ENCODE measurements at places on chromosomes 1 and 21.
A peak's percentile ranks its signal among the peaks of the same experiment; 100 is the strongest.

DNA sequence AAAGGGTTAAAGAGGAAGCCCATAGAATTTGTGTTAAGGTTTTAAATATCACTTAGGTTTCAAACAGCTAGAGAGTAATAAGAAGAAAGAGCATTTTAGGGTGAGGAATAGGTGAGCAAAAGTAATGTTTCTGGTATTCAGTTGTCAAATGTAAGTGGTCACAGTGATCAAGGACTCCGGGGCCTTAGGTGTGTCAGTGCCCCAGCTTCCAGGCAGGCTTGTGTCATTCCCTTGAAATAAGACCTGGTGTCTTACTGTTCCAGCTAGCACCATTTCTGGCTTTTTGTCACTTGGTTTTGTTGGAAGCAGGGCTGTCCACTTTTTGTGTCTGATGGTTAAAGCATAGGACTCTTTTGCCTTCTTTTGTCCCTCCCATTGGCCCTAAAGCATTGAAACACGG lies 69.6 kb downstream of the DYRK1A start:
- DNase-seq = no peak

GRCh38 chr1:59007429-59007819 lies 223.6 kb upstream of the JUN start:
- no peak for DNase-seq

- DNase-seq = no peak
Measured at GRCh38 chr21:44421901-44422840, 33.1 kb upstream of the LRRC3 start.

- no peak for DNase-seq
Measured at GRCh38 chr1:111746614-111746999, 7.4 kb upstream of the INKA2 start.

GRCh38 chr1:228304766-228305395 lies 97.0 kb downstream of the OBSCN start:
- no peak for DNase-seq

DNA sequence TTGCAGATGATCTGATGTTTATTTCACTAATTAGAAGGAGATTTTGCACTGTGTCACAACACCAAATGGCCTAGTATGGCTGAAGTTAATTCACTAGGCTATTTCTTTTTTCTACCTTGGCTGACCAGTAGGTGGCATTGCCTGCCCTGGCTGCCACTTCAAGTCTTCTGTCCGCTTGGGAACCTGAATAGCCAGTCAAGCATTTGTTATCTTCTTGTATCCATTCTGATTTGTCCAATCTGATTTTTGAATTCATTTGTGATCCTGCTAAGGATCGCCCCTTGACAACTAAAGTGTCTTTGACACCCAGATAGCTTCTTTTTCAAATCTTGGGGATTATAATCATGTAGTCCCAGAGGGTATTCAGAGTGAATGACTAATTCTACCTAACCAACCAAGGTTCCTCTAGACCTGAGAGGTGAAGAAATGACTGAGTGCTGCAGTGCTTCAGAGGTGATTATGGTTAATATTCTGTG lies 99.4 kb downstream of the GIPC2 start:
- DNase-seq = peak; percentile 87

- no peak for DNase-seq
Measured at GRCh38 chr1:9456833-9457232, 82.4 kb upstream of the SLC25A33 start.

DNA sequence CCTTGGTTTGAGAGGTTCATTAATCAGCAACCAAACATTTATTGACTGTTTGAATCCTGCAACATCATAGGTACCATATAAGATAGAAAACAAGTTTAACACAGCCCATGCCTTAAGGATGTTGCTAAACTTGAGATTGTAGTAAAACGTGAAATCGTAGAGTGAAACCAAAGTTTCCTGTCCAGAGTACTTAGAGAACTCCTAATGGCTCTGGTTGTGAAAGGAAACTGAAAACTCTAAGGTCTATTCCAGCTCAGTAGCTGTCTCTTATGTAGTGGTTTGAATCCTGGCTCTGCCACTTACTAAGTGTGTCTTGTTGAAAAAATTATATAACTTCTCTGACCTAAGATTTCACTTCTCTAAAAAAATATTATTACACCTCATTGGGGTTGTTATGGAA lies 310.9 kb downstream of the NTNG1 start:
- DNase-seq = no peak

DNA sequence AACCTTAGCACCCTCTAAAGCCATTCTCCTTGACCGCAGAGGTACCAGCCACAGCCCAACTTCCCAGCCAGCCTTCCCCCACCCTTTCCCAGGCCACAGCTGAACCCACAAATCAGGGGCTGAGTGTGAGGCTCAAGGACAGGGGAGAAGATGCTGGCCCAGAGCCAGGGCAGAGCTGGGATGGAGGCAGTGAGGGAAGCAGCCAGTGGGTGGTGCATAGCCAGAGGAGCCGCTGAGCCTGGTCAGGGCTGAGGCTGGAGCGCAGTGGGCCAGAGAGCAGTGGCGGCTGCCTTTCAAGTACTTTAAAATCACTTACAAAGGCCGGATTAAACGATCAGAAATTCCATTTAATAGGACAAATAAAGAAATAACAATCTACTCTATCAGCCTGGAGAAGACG lies 36.3 kb downstream of the DMAP1 start:
- peak; percentile 22 for DNase-seq

DNA sequence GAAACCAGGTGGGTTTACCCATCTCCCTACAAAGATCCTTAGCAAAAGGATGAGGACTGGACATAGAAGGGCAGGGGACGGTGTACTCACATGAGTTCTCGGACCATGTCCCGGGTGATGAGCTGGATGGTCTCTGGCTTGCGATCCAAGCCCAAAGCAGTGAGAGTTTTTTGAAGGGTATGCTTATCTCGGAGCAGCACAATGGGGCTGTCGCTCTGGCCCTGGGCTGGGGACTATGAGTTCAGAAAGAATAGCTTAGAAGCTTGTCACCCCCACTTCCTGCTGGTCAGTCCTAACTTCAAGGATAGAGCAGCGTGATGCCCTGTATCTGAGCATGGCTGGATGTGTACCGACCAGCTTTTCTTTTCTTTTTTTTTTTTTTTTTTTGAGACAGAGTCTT lies 9.6 kb downstream of the CFAP45 start:
- no peak for DNase-seq

DNA sequence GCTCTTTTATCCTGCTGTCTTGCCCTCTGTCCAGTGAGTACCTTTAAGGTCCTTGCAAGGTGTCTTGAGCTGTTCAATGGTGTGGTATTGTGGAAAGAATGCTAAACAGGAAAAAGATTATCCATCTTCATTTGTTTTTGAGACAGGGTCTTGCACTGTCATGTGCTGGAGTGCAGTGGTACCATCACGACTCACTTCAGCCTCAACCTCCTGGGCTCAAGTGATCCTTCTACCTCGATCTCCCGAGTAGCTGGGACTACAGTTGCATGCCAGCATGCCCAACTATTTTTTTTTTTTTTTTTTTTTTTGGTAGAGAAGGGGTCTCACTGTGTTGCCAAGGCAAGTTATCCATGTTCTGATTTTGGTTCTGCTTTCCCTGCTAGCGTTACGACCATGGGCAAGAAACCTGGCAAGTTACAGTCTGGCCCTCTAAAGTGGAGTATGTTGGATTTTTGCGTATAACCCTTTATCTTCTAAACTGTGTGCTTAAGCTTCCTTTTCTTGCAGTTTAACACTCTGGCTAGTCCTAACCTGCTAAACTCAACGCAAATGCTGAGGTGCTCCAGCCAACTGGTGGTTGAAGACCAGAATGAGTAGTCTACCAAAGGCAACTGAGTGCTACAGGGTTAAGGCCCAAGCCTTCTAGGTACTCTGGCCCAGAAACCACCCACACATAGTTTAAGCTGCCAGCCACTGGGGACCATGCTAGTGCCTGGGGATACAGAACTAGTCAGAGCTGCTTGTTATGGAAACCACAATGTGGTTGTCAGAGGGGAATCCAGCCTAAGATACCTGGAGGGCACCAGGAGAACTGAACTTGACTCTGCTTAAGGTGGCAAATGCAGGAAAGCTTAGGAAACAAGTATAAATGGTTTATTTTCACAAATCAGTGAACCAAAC lies 7.9 kb downstream of the RPL11 start:
- no peak for DNase-seq

GRCh38 chr1:23322770-23323169 lies 21.3 kb downstream of the HNRNPR start:
- DNase-seq = no peak

Measured in DMS53 (cell line).